ENCODE measurements at places on chromosomes 6 and 20.

DNA sequence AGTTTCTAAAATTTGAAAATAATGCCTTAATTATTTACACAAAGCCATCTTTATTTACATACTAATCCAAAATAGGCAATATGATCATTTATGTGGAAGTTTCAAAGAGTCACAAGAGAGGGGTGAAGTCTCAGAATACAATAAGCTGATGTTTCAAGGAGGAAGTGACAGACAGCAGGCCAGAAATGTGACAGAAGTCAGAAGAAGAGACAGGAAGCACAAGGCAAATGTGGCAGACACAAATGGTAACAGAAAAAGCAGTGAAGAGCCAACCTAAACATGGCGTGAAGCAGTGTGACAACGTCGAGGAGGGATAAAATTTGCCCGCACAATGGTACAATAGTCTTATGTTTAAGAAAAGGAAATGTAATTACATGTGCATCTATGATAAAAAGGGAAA, 59.8 kb downstream of the SHPRH start:
- DNase-seq, result no peak

DNA sequence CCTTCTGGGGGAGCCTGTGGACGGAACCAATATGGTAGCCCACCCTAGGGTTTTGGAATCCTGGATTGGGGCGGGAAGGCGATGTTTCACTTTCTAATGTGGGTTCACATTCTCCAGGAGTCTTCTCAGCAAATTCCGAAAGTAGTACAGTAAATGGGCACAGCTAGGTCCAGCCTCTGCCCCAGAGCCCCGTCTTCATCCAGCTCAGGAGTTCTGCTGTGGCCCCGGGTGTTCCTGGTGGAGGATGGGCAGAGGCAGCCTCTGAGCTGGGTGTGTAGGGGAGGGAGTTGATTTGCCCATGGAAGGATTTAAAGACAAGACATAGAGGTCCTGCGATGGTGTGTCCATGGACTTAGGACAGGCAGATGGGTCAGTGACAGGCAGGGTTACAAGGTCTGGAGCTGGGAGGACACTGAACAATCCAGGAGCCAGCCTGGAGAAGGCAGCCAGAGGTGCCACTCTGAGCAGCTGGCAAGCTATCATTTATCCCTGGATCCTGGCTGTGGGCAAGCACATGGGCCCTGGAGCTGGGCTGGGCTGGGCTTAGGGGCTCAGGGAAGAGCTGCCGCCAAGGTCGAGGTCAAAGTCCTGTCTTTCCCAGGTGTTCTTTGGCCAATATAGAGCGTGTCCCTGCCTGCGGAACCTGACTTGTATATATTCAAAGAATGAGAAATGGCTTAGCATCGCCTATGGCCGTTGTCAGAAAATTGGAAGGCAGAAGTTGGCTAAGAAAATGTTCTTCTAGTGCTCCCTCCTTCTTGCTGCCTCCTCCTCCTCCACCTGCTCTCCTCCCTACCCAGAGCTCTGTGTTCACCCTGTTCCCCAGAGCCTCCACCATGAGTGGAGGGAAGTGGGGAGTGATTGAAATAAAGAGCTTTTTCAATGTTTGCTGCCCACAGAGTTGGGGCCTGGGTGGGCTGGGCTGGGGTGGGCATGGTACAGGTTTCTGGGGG, 6.7 kb downstream of the CLPSL1 start:
- DNase-seq, result no peak

DNA sequence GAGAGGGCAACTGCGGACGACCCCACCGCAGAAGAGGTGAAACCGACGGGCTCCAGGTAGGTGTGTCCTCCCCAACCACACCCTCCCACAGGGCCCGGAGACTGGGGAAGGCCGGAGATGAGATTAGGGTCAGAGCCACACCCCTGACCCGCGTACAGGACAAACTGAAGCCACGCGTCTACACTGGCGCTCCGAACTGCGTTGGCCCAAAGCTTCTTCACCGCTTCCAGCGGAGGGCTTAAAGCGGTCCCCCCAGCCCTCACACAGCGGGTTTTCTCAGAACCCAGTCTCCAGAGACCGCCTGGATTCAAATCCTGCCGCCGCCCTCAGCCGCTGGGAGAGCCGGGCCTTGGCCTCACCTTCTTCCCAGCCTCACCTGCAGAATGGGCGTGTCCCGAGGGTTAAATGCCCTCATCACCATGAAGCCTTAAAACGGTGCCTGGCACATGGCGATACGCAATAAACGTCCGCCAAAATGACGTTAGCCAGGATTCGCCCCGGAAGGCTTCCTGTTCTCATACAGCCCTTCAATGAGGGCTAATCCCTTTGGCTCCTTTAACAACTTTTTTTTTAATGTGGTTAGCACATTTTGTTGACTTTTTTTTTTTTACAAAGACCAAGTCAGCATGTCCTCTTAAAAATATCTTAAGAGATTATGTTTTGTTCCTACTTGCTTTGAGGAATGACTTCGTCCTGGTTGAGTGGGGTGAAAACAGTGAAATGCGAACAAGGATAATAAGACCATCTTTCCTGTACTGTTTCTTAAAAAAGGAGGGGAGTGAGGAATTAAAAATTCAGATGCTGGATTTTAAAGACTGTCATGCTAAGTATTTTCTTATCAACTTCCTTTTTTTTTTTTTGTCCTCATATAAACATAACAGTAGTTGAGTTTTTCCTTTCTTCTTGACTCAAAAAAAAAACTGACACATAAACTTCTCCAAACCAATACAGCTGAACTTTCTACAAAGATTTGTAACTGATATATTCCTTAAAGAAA, 15.1 kb upstream of the ZNF217 start:
- DNase-seq, result no peak

- DNase-seq, result no peak
These were observed 5.3 kb downstream of the FOXA2 start for GRCh38 chr20:22579119-22579427.

- no peak for DNase-seq
These were observed 199.0 kb downstream of the ARHGAP18 start for GRCh38 chr6:129510950-129511349.

- no peak for DNase-seq
These were observed 179.5 kb downstream of the ADAT2 start for GRCh38 chr6:143271024-143271423.

DNA sequence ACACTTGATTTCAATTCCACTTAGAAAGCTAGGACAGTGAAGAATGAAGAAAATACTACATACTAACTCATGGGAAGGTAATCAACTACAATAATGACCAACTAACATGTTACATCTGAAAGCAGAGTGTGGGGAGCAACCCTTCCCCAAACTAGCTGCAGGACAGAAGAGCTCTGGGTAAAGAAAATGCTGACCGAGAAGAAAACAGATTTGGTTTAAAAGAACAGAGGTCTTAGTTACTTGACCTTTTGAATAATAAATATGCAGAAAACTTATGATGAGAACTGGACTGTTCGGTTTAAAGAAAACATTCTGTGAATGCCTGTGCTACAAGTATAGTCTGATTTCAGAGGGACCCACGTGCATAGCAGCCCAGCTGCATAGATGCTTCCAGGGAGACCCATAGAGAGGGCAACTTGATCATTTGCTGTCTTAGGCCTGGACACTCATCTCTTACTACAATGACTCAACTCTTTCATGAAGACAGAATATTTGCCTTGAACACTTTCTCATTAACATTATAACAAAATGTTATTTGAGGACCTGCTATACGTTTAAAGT, 53.5 kb downstream of the RALGAPA2 start:
- no peak for DNase-seq

DNA sequence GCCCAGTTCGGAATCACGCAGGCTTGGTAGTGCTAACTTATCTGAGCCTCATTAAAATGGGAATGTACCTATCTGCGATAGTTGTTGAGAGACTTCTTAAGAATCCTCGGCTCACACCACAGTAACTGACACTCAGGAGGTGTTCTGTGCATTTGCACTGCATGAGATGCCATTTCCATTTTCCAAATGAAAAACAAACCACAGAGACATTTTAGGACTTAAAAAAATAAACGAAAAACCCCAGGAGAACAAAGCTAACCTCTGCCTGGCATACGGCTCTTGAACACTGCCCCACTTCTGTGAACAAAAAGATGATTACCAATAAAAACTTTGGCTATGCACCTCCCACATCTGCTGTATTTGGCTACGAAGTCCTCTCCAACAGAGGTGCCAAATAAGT, 37.6 kb downstream of the BEND3 start:
- DNase-seq, result no peak

- no peak for DNase-seq
These were observed 23.9 kb downstream of the SPDEF start for GRCh38 chr6:34532230-34532629.

GRCh38 chr20:58649288-58650180, 1.5 kb upstream of the STX16 start:
- peak; percentile 24 for DNase-seq

GRCh38 chr6:76706631-76707030, 634.2 kb upstream of the IMPG1 start:
- no peak for DNase-seq

DNA sequence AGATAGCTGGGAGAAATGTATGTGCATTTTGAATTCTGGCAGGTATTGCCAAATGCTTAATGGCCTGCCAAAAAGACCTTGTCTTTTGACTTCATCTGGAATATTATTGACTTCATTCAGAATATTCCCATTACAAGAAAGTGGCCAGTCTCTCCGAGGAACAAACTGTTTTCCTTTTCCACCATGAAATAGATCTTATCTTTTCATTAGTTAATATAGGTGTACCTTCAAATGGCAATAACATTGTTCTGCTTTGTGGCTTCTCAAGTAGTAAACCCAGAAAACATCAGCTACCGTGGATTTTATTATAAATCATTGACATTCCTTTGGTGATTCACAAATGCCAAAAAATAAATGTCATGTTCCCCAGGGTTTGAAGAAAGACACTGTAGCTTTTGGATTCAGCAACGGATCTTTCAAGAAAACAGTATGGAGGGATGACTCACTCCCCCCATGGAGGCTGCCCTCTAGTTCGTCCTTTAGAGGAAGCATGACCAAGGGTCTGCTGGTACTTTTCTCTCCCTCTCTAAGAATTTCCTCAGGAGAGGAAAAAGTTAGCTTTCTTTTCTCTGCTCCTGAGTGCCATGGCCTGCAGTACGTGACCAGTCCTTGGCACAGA, 1.1 kb upstream of the RNF182 start:
- no peak for DNase-seq

GRCh38 chr20:57654363-57654997, 34.3 kb upstream of the ZBP1 start:
- DNase-seq, result peak; percentile 70

DNA sequence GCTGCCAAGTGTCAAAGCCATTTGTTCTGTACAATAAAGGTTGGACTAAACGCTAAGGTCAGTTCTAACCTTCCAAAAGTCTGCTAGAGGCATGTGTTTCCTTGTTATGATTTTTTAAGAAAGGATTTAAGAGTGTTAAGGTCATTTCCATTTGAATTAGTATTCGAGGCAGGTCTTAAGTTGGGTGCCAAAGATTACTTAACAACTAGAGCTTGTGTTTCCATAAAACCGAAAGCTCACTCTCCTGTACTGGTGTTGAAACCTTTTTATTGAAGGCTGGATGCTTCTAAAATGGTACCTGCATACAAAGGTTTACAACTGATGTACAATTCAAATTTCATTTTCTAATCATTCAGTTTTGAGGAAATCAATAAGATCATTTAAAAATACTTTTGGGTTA, 82.4 kb downstream of the RNF144B start:
- no peak for DNase-seq

GRCh38 chr6:4356899-4357659, 221.7 kb upstream of the ECI2 start:
- no peak for DNase-seq

GRCh38 chr6:105740946-105741645, 338.2 kb upstream of the PREP start:
- no peak for DNase-seq

- no peak for DNase-seq
These were observed 311.0 kb upstream of the RGS17 start for GRCh38 chr6:153442096-153442495.

DNA sequence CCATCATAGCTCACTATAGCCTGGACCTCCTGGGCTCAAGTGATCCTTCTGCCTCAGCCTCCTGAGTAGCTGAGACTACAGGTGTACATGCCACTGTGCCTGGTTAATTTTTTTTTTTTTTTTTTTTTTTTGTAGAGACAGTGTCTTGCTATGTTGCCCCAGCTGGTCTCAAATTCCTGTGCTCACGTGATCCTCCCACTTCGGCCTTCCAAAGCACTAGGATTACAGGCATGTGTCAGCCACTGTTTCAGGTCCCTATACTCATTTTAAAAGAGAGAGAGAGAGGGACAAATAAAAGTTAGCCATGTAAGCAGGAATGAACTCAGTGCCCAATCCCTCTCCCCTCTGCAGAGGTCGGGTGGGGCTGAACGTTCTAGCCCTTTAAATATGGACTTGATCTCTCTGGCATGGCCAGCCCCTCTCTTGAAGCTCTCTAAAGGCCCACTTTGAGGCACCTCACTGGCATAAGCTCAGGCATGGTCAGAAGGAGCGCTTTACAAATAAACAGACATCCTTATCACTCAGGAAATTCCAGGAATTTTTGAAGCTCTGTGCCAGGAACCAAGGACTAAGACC, 9.0 kb upstream of the SERPINB1 start:
- DNase-seq, result no peak

- no peak for DNase-seq
These were observed 9.3 kb upstream of the NQO2 start for GRCh38 chr6:2990248-2990931.

GRCh38 chr6:161268531-161269210, 5.2 kb downstream of the AGPAT4 start:
- DNase-seq, result no peak
